ENCODE measurements at places on chromosomes 2 and 18. TPM values are rescaled to one million over a fixed set of nuclear protein-coding genes. Genes with fewer than 3 reads are reported as not detected.
A peak's percentile ranks its signal among the peaks of the same experiment; 100 is the strongest.

DNA sequence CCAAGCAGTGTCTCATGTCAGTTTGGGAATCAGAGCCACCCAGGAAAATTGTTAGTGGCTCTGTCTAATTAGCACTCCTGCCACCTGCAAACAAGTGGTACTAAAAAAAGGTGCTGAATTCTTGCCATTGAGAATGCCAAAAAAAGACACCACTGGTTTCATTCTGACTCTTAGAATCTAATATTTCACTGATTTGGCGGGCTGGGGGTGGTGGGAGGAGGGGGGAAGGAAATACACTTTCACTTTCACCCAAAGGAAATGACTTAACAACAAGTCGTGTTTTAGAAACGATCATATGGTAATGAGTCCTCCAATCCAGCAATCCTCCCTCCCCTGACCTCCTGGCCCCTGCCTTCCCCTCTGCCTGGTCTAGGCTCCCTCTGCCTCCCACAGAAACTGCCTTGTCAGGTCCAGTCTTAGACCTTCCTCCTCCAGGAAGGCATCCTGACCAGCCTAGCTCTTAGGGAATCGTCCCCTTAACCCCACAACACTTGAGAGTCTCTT lies 4.4 kb upstream of the KLHL29 start:
- DNase-seq = peak; percentile 96

Gene TBR1
- total RNA-seq = under 0.01 TPM

DNA sequence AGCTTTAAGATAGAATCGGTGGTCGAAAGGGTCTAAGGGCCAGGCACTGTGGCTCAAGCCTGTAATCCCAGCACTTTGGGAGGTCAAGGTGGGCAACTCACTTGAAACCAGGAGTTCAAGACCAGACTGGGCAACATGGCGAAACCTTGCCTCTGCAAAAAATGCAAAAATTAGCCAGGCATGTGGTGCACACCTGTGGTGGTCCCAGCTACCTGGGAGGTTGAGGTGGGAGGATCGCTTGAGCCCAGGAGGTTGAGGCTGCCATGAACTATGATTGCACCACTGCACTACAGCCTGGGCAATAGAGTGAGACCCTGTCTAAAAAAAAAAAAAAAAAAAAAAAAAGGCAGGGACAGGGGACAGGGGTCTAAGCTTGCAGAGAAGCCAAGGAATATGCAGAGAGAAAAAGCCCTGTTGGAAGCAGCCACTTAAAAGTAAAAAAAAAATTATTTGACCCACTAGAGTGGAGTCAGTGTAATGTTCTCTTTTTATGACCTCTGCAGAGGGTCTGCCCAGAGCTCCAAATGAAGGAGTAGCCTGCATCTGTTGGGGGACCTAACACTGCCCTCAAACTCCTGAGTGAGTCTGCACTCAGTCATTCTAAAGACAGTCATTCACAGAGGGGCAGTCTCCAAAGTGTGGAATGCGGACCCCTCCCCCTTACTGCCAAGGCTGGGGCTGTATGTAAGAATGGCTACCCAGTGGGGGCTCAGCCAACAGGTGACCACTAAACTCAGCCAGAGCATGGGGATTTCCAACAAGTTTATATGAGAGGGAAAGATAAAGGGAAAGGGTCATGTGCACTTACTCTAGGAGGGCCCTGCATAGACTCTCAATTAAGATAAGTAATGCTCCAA lies 118.5 kb upstream of the CDCA7 start:
- DNase-seq = no peak

Gene CROCC2
- not detected for total RNA-seq

- no peak for DNase-seq
These were observed 77.8 kb upstream of the PMAIP1 start for GRCh38 chr18:59821983-59822382.

Gene CYTIP
- not detected for total RNA-seq

- DNase-seq = no peak
These were observed 109.6 kb downstream of the FIGN start for GRCh38 chr2:163626208-163626607.

Gene TMEM17
- 1.1 TPM for total RNA-seq

- no peak for DNase-seq
These were observed 77.0 kb upstream of the ATL2 start for GRCh38 chr2:38454081-38454480.

Gene MREG
- total RNA-seq = 0.40 TPM

DNA sequence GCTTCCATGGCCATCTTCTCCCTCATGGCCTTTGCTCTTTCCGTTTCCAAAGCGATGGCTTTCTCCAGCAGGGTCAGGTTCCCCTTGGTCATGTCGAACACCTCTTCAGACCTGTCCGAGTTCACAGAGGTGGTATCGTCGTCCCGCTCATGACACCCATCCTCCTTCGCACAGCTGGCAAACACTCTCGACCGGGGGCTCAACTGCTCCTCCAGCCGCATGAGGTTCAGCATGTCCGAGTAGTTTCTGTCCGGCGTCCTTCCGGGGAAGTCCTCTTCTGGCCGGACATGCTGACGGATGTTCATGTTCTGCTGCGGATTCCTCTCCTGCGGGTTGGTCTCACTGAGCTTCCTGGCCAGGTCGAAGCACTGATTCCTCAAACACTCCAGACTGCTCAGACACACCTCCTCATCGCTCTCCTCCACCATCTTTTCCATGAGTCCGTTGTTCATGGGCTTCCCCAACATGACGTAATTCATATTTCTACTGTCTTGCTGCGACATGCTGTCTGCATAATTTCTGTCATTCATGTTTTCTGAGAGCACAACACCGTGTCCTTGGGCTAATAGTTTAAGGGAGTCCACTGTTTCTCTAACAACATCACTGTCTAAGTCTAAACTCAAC lies 178.2 kb upstream of the PXDN start:
- no peak for DNase-seq

DNA sequence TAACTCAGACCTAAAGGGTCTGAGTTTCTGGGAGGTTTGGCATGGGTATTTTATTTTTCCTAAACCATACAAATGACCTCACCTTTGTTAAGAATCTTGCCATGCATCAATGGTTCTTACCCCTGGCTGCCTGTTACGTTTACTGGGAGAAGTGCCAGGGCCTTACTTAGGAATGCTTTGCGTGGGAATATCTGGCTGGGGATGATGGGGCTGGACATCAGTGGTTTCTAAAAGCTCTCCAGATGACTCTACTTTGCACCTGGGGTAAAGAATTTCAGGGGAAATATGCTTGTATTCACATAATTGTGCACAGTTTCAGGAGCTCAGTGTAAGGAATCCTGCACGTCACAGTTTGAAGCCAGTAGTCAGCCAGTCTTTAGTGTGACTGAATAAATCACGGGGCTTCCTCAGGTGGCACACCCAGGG lies 18.2 kb upstream of the DAW1 start:
- DNase-seq = no peak

Data from lung microvascular endothelial cell (primary cell).